ENCODE measurements at places on chromosomes 16 and 17.

GRCh38 chr16:25707982-25708583, 16.3 kb downstream of the HS3ST4 start:
- peak; percentile 58 for DNase-seq

GRCh38 chr17:39755554-39756379, 18.0 kb downstream of the GRB7 start:
- DNase-seq, result no peak

GRCh38 chr17:34464812-34465211, 101.8 kb upstream of the CCL1 start:
- DNase-seq, result no peak

GRCh38 chr16:54694651-54695050, 236.0 kb upstream of the IRX5 start:
- DNase-seq, result no peak

DNA sequence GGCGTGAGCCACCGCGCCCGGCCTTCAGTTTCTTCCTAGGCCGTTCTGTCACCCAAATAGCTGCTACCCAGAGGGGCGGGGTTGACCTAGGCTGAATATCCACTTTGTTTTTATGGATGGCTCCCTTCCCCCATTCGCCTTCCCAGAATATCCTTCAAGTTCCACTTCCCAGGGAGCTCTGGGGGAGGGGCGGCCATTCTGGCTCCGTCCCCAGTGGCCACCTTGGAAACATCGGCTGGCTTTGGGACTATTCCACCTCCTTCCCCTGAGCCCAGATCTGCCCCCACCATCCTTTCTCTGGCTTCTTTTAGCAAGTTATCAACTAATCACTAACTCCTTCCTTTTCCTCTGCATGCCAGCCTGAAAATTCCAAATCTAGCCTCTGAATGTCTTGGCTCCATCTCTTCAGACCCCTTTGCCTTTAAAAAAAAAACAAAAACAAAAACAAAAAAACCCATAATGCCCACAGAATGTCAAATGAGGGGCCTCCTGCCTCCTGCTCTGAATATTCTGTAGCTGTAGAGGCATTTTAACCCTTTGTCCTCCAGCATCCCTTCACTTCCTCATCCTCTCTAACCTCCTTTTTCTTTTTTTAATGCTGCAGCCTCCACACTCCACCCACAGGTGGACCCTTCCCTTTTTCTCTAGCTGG, 6.4 kb downstream of the ATP1B2 start:
- DNase-seq, result no peak

DNA sequence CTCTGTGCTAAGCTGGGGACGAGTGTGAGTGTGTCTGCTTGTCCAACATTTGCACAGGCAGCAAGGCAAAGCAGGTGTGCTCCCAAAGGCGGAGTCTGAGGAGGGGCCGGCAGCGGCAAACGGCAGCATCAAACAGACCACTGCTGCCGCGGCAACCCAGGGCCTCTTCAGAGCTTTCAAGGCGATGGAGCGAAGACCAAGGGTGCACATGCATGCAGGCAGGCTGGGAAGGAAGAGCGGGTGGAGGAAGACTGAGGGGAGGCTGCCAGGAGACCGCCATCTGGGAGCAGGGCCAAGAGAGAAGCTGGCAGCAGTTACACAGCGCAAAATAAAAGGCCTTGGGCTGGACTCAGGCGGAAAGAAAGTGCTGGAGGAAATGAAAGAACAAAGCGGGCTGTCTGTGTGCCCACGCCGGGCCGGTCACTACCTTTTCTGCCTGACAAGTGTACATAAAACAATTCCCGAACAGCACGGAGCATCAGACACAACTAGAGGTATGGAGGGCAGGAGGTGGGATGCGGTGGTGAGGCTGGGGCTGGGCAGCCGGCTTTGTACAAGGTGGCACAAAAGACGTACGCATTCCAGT, 8.5 kb downstream of the TIMM22 start:
- DNase-seq, result peak; percentile 53

DNA sequence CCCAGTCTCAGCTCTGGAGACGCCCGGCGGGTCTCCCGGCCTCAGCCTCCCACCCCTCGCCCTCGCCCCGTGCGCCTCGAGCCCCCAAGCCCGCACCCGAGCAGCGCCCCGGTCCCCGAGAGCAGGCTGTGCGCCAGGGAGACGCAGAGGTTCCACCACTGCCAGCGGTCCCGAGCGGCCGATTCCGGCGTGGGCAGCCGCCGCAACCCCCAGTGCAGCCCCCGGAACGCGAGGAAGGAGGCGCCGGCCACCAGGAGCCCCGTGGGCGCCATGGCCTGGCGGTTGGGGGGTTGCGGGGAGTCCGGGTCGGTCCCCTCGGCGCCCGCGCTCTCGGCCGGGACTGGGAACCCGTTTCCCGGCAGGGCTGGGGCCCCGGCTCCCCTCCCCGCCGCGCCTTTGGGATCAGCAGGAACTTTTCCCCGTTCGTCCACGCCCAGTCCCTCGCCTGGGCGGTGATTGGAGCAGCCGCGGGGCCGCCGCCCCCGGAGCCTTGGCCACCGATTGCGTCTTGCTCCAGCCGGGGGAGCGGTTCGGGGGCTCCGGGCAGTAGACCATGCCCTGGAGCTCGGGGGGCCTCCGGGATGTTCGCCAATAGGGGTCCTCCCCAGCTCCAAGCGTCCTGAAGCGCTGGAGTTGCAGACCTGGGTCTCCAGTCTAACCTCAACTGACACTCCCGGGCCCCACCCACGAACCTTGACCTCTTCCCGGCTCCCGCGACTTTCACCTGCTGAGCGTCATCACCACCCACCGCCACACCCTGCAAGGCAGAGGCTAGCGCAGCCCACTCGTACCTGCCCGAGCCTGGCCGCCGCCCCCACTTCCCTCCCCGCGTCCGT, at the start of gene TLCD2:
TSS of gene TLCD2 (minus strand) at position 407 of the 836 bp plus-strand sequence. CDS start at position 272, 135 bp downstream.
- DNase-seq, result peak; percentile 89

GRCh38 chr17:60135951-60136666, 13.7 kb upstream of the CA4 start:
- DNase-seq, result no peak

DNA sequence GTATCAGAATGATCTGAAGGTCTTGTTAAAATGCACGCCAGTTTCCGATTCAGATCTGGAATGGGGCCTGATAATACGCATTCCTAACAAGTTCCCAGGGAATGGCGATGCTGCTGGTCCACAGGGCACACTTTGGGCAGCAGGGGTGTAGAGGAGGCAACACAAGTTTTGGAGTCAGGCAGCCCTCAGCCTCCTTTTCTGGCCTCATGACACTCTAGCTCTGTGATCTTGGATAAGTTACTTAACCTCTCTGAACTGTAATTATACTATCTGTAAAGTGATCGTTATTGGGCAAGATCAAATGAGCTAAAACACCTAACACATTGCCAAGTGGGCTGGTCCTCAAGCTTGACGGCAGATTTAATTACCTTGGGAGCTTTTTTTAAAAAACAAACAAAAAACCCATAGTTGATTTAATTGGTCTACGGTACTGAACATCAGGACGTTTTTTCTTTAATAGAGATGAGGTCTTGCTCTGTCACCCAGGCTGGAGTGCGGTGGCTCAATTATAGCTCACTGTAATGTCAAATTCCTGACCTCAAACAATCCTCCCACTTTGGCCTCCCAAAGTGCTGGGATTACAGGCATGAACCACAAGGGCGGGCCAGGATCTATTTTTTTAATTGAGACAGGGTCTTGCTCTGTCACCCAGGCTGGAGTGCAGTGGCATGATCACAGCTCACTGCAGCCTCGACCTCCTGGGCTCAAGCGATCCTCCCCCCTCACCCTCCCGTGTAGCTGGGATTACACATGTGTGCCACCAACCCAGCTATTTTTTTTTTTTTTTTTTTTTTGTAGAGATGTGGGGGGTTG, 10.0 kb upstream of the MRPS23 start:
- DNase-seq, result no peak

- no peak for DNase-seq
Observed at GRCh38 chr16:23377071-23377931, 75.2 kb downstream of the SCNN1B start.

GRCh38 chr17:14306596-14306995, 5.7 kb downstream of the HS3ST3B1 start:
- DNase-seq, result no peak

- no peak for DNase-seq
Observed at GRCh38 chr16:47779201-47780016, 318.3 kb downstream of the PHKB start.

- DNase-seq, result peak; percentile 55
Observed at GRCh38 chr17:47324224-47325020, 667 bp downstream of the EFCAB13 start.

DNA sequence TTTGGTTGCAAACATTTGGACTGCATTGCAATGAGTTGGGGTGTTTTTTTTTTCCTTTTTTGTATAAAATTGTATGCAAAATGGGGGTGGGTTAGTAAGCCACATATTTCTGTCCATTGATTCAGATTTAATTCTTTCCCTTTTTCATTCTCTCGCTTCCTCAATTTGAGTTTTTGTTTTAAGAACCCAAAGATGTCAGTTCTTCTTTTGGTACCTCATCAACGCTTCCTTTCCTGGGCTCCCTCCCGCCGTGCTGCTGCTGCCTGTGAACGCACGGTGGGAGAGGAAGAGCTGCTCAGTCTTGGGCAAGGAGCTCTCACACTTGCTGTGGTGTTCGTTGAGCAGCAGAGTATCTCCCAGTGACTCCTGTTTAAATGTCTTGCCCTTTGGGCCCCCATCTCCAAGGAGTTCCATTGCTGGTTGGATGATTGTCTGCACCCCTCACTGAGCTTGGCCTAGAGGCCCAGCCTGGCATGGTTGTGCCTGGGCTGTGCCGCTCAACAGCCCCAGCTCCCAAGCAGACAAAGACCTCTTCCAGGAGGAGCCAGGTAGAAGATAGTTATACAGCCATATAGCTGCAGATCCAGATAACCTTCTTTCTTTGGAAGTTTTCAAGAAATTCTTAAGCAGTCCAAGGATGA, 13.6 kb downstream of the UBFD1 start:
- DNase-seq, result no peak

GRCh38 chr17:77375108-77375916, 234.5 kb downstream of the SEC14L1 start:
- DNase-seq, result no peak

DNA sequence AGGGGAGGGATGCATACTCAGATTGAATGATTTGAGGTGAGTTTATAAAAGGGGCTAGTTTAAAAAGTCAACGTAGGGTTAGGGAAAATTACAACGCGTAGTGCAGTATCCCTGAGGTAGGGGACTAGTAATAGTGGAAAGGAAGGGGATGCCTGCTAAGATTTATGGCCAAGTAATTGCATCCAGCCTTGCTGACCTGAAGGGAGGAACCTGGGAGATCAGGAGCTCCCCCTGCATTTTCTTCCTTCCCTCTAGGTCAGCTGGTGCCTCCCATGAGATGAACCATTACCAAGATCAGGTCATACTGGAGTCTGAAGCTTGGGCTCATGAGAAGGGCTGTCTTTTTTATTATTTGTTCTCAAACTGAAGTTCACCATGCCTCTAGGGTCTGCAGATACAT, 606.6 kb downstream of the TMEM114 start:
- no peak for DNase-seq

DNA sequence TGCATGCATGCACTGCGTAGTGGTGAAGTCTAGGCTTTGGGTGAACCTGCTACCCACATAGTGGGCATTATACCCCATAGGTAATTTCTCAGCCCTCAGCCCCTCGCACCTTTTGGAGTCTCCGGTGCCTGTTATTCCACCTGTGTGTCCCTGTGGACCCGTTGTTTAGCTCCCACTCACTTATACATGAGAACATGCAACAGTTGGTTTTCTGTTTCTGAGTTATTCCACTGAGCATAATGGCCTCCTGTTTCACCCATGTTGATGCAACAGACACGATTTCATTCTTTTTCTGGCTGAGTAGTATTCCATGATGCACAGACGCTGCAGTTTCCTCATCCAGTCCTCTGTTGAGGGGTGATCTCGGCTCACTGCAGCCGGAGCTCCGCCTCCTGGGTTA, 141.5 kb upstream of the CHMP6 start:
- no peak for DNase-seq

- DNase-seq, result no peak
Observed at GRCh38 chr16:23833504-23833903, 2.3 kb upstream of the PRKCB start.

DNA sequence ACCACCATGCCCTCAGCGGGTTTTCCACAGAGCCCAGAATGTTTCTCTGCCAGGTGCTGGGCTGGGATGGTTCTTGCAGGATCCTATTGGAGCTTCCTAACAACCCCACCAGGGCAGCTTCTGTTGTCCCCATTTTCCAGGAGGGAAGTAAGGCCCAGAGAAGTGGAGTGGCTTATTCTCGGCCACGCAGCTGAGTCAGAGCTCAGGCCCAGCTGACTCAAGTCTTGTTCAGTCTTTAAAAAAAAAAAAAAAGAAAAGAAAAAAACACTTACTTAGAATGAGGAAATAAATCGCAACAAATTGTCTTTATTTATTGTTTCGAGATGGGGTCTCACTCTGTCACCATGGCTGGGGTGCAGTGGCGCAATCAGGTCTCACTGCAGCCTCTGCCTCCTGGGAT, 413.0 kb downstream of the CPPED1 start:
- no peak for DNase-seq

DNA sequence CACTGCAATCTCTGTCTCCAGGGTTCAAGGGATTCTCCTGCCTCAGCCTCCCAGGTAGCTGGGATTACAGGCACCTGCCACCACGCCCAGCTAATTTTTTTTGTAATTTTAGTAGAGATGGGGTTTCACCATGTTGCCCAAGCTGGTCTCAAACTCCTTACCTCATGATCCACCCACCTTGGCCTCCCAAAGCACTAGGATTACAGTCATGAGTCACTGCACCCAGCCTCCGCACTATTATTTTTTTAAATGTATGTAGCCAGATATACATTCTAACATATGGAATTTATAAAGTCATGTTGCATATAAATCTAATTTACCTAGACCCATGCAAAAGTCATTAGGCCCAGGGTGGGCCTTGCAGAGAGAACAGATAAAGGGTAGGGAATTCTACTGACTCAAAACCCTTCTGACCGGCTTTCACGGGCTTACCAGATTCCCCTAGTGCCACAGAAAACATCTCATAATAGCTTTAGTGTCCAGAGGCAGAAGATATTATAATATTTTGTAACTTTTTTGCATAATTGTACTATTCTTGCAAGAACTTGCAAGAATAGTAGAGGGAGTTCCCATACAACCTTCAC, 20.5 kb upstream of the HELZ start:
- no peak for DNase-seq

- no peak for DNase-seq
Observed at GRCh38 chr16:87033021-87033471, 284.1 kb downstream of the C16orf95 start.

GRCh38 chr17:43175213-43176118, 4.5 kb downstream of the NBR1 start:
- DNase-seq, result no peak

GRCh38 chr16:4081047-4081446, 35.2 kb downstream of the ADCY9 start:
- no peak for DNase-seq

All from hepatocyte (in vitro differentiated cells).